CD4-positive, CD25-positive, alpha-beta regulatory T cell (primary cell): ENCODE measurements at places on chromosomes 16 and 17. TPM values are rescaled to one million over a fixed set of nuclear protein-coding genes. Genes with fewer than 3 reads are reported as not detected.

DNA sequence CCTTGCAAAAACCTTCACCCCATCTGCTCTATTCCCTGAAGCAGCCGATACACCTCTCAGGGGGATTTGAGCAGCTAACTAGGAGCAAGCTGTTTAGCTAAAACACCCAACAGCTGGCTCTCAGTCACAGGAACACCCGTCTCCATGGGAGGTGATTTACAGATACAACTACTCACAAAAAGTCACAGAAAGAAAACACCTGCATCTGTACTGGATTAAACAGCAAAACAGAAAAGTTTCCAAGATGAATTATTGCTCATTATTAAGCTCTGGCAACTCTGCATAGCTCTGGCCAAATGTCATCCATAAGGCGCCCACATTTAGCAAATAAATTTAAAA, 22.3 kb downstream of the GJC1 start:
- DNase-seq, result no peak
- no peaks in the 10 kb centered on the region for H3K36me3 ChIP-seq
- H3K27me3 ChIP-seq, result peaks cover 3% of the 10 kb centered on the region
- H3K4me1 ChIP-seq, result no peaks in the 10 kb centered on the region
- H3K4me3 ChIP-seq, result no peak overlapping the region

GRCh38 chr16:75379911-75380847, 53.1 kb downstream of the CFDP1 start:
- peak overlapping the region; percentile 72 for H3K4me3 ChIP-seq
- no peaks in the 10 kb centered on the region for H3K27me3 ChIP-seq
- peaks cover 2% of the 10 kb centered on the region for H3K36me3 ChIP-seq
- peak; percentile 19 for DNase-seq
- peaks cover 30% of the 10 kb centered on the region for H3K4me1 ChIP-seq

DNA sequence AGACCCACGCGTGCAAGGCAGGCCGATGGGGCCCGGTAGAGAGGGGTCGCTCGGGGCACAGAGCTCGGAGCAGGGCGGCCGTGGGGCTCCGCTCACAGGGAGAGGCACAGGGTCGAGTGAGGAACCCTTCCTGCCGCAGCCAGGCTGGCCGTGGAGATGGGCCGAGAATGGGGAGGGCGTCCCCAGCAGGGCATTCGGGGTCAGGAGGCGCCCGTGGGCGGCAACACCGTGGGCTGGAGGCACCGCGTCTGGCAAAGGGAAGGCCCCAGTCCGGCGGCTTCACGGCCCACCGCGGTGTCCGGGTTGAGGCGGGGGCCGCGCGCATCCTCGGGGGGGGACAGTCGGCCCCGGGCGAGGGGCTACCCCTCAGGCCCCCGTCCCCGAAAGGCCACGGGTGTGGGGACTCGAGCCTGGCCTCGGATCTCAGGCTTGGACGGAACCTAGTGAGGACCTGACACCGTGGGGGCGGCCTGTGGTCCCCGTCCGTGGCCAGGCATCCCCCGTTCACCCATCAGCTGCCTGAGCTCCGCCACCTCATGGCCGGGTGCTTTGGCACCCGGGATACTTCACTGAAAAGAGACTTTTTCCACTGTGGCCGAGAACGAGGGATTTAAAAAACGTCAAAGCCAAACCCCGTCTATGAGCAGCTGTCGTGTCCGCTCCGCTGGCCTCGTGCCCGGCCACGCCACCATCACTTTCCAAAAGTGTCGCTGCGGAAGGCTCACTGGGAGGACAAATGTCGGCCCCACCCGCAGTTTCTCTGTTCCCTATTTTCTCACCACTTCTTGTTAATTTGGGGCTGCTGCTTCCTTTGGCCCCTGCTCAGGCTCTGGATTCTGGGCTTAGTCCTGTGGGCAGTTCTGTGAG, 73.6 kb downstream of the METRNL start:
- DNase-seq, result no peak
- H3K36me3 ChIP-seq, result no peaks in the 10 kb centered on the region
- H3K27me3 ChIP-seq, result no peaks in the 10 kb centered on the region
- no peaks in the 10 kb centered on the region for H3K4me1 ChIP-seq
- no peak overlapping the region for H3K4me3 ChIP-seq

The HOXB1 gene
- not detected for total RNA-seq

GRCh38 chr16:4180511-4180910, 61.4 kb downstream of the SRL start:
- H3K4me1 ChIP-seq, result peaks cover 6% of the 10 kb centered on the region
- H3K27me3 ChIP-seq, result no peaks in the 10 kb centered on the region
- H3K27ac ChIP-seq, result no peak overlapping the region
- DNase-seq, result no peak
- H3K36me3 ChIP-seq, result no peaks in the 10 kb centered on the region
- no peak overlapping the region for H3K4me3 ChIP-seq

DNA sequence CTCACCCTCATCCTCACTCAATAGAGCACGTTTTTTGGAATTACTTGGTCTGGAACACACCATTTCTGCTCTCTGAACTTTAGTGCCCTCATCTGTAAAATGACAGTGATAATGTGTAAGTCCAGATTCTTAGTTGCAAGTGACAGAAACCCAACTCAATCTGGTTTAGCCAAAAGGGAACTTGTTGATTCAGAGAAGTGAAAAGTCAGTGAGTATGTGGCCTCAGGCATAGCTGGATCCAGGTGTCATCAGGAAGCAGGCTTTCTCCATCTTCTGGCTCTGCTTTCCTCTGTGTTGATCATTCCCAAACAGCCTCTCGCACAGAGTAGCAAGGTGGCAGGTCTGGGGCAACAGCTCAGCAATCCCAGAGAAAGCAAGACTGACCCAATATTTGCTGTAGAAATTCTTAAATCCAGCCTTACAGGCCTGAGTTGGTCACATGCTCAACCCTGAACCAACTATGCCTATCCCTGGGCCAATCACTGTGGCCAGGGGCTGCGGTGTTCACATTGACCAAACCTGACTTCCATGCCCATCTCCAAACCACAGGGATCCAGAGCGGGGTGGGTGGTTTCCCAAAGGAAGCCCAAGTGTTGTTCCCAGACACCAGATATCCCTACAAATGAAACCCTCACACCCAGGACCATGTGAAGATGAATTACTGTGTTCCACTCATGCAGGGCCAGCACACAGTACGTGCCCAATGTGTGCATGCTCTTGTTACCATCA, 23.3 kb upstream of the ALKBH5 start:
- no peaks in the 10 kb centered on the region for H3K36me3 ChIP-seq
- H3K27ac ChIP-seq, result no peak overlapping the region
- peaks cover 9% of the 10 kb centered on the region for H3K4me1 ChIP-seq

GRCh38 chr16:83954577-83955016, 1.6 kb downstream of the OSGIN1 start:
- DNase-seq, result no peak
- H3K4me3 ChIP-seq, result no peak overlapping the region
- peaks cover 16% of the 10 kb centered on the region for H3K4me1 ChIP-seq
- no peaks in the 10 kb centered on the region for H3K36me3 ChIP-seq
- H3K27me3 ChIP-seq, result no peaks in the 10 kb centered on the region

DNA sequence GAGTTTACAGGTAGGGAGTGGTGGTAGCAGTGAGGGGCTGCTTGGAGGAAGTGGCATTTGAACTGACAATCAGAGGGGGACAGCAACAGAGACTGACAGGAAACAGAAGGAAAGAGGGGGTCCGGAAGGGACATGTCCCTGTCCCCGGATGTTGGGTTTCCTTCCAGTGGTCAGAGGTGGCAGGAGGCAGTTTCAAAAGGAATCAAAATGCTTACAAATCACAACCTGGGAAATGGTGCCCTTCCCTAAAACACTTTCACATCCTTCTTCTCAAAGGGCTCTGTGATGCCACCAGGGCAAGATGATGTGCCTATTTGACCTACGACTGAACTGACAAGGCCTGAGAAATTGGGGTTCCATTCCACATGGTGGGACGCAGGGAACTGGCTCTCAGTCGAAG, 19.7 kb downstream of the ADGRG1 start:
- H3K27me3 ChIP-seq, result no peaks in the 10 kb centered on the region
- H3K4me3 ChIP-seq, result no peak overlapping the region
- no peaks in the 10 kb centered on the region for H3K36me3 ChIP-seq
- no peak for DNase-seq
- no peak overlapping the region for H3K27ac ChIP-seq
- peaks cover 14% of the 10 kb centered on the region for H3K4me1 ChIP-seq

DNA sequence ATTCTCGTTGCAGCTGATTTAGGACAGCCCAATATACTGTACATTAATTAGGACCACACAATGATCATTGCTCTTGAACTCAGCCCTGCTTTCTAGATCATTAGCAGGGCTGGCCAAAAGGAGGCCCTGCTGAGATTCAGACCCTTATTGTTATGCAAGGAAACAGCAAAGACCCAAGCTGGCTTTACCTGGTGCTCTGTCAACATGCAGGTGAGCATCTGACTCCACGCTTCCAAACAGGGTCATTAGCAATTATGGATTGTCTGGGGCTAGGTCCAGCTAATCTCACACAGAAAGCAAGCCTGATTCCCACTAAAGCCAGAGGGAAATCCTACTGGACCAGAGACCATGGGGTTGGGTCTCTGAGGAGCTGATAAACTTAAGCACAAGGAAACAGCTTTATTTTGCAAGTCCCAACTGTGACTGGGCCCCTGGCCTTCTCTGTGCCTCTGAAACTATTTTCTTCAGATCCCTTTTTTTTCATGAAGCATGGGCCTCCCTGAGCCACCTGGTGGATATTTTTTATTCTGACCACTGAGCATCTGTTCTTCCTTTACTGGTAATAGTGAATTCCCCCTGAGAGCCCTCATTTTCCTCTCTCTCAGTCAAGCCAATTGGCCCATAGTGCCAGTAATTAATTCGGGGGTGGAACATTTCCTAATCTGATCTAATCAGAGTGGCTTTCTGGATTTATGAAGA, 236.1 kb downstream of the GRIN2A start:
- no peak for DNase-seq
- no peaks in the 10 kb centered on the region for H3K36me3 ChIP-seq

The BICDL2 gene
- not detected for total RNA-seq

DNA sequence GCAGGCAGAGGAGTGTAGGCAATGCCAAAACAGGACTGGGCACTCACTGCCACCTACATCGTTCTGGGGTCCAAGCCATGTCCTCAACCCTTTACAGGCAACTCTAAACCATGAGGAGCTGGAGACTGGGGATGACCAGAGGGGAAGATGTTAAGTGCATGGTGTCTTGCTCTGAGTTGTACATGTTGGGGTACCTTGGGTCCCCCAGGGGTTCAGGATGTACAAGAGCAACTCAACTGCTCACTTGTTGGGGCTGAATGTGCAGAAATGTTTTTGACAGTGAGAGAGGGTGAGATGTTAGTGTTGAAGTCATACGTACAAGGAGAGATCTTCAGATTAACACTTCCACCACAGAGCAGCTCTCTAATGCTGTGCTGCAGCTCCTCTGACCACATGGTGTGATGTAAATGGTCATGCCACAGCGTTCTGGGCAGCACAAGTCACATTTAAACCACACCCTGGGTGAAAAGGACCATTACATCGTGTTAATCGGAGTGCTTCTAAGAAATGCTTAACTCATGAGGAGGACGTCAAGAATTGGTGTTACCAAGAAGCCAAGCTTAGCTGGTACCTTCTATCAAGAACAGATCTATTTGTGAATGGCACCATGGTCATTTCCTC, 2.4 kb downstream of the CCL18 start:
- H3K27ac ChIP-seq, result no peak overlapping the region
- no peak overlapping the region for H3K4me3 ChIP-seq
- no peaks in the 10 kb centered on the region for H3K4me1 ChIP-seq
- peaks cover 9% of the 10 kb centered on the region for H3K27me3 ChIP-seq
- DNase-seq, result no peak
- H3K36me3 ChIP-seq, result no peaks in the 10 kb centered on the region

DNA sequence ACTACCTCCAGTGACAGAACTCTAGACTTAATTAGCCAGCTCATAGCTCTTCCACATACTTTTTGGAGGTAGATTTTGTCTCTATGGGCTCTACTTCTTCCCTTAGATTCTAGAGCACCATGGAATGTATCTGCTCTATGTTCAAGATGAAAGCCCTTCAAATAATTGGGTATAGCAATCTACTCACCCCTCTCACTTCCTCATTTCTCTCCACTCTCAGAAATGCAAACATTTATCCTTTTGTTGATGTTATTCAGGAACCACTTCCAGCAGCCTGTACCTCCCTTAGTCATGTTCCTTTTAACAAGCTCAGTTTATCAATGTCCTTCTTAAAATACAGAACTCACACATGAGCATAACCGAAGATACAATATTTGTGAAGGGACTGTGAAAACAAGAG, 78.5 kb downstream of the GRIN2A start:
- no peaks in the 10 kb centered on the region for H3K36me3 ChIP-seq
- no peak overlapping the region for H3K27ac ChIP-seq
- H3K27me3 ChIP-seq, result no peaks in the 10 kb centered on the region
- DNase-seq, result no peak
- no peak overlapping the region for H3K4me3 ChIP-seq

DNA sequence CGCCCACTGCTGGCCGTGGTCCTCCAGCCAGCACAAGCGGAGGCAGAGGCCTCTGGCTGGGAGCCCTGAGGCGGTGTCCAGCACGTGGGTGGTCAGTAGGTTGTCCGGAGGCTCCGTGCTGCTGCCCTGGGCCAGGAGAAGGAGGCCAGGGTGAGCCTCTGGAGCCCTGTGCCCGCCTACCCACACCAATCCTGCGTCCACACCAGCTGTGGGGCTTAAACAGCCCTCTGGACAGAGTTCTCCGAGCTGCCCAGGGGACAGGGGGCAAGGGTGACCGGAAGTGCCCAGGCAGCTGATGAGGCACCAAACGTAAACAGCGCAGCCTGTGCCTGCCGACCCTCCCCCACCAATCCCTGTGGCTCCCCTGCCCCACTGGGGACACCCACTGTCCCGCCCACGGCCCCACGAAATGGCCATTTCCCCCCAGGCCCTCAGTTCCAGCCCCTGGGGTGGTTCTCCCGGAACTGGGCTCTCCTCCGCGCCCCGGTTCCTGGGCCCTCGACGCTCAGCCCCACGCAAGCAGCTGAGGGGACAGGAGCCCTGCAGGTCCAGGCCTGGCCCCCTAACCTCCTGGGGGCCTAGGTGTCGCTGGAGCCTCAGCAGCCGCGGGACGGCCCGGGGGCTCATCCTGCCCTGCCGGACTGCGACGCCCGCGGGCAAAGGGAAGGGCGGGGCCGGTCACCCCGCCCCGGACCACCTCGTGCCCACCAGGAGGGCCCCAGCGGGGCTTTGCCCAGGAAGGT, 27.9 kb upstream of the DBNDD1 start:
- H3K27ac ChIP-seq, result no peak overlapping the region
- no peak overlapping the region for H3K4me3 ChIP-seq
- no peaks in the 10 kb centered on the region for H3K27me3 ChIP-seq
- peaks cover 11% of the 10 kb centered on the region for H3K4me1 ChIP-seq
- H3K36me3 ChIP-seq, result no peaks in the 10 kb centered on the region

GRCh38 chr16:700684-701584, 4.7 kb downstream of the FBXL16 start:
- H3K36me3 ChIP-seq, result no peaks in the 10 kb centered on the region
- H3K4me1 ChIP-seq, result peaks cover 37% of the 10 kb centered on the region
- no peak overlapping the region for H3K27ac ChIP-seq
- DNase-seq, result peak; percentile 55
- peaks cover 5% of the 10 kb centered on the region for H3K27me3 ChIP-seq

The DHRS7C gene
- not detected for total RNA-seq

The CDRT15 gene
- not detected for total RNA-seq
